ENCODE measurements at places on chromosomes 3 and 15. TPM values are rescaled to one million over a fixed set of nuclear protein-coding genes. Genes with fewer than 3 reads are reported as not detected.
A peak's percentile ranks its signal among the peaks of the same experiment; 100 is the strongest.

- no peaks in the 10 kb centered on the region for H3K27me3 ChIP-seq
- no peaks in the 10 kb centered on the region for H3K4me1 ChIP-seq
- H3K27ac ChIP-seq: no peak overlapping the region
- H3K4me3 ChIP-seq: no peak overlapping the region
- DNase-seq: no peak
Measured at GRCh38 chr3:152505926-152506325, 237.2 kb downstream of the MBNL1 start.

DNA sequence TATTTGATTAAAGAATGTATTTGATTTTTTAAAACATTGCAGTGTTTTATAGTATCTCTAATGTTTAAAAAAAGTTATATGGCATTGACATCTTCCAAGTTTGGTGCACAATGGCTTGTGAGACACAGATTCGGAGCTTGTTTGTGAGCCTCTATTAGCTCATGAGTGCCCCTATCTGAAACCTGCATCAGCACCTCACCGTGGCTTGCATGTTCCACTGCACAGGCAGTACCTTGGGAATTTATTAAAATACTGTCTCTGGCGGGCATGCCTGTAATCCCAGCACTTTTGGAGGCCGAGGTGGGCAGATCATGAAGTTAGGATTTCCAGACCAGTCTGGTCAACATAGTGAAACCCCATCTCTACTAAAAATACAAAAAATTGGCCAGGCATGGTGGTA, 6.8 kb upstream of the RTP2 start:
- no peaks in the 10 kb centered on the region for H3K4me1 ChIP-seq
- H3K27me3 ChIP-seq: no peaks in the 10 kb centered on the region
- DNase-seq: no peak

GRCh38 chr3:58556001-58556400, 19.0 kb upstream of the ACOX2 start:
- no peaks in the 10 kb centered on the region for H3K27me3 ChIP-seq
- peaks cover 3% of the 10 kb centered on the region for H3K36me3 ChIP-seq
- DNase-seq: no peak
- no peak overlapping the region for H3K27ac ChIP-seq
- H3K4me3 ChIP-seq: no peak overlapping the region
- H3K4me1 ChIP-seq: peaks cover 18% of the 10 kb centered on the region

- H3K27ac ChIP-seq: no peak overlapping the region
- H3K4me1 ChIP-seq: no peaks in the 10 kb centered on the region
- H3K27me3 ChIP-seq: peaks cover 24% of the 10 kb centered on the region
- DNase-seq: no peak
Measured at GRCh38 chr15:26841941-26842340, 24.9 kb upstream of the GABRA5 start.

The PLSCR2 gene
- total RNA-seq: 0.31 TPM

DNA sequence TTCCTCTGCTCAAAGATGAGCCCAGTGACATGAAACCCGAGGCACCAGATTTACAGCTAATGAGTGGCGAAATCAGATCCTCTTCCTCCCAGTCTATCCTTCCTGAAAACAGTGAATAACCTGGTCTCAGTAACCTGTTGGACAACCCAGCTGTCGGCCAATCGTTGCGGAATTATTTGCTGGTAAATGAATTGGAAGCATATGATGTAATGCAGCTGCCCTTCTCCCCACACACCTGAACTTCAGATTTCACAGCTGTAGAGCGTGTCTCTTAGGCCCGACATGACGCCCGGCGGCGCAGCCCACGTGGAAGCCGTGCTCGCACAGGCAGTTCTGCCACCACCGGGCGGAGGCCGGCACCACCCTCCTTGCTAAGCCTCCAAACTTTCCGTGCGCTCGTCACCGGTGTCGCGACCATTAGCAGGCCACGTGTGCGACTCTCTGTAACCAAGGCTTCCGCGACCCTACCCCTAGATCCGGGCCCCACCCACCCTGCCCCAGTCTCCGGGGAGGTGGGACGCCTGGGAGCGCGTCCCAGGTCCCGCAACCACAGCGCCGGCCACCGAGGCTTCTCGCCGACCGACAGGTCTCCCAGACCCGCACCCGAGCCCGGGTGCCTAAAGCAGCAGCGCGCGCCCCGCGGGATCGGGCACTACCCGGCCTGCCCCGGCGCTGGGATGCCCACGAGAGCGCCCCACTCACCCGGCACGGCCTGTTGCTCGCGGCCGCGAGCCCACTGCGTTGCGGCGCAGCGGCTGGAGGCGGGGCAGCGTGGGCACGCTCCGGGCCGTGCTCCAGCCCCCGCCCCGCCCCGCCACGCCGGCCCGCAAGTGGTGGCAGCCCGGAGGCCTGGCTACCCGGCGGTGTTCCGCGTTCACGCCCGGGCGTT, at the start of gene RIOX2:
Gene RIOX2, minus strand, starts transcription at position 753 of the 889 bp plus-strand sequence. CDS start 4,838 bp downstream, outside the sequence.
- H3K27ac ChIP-seq: peak within 1 kb of the TSS; percentile 85
- H3K36me3 ChIP-seq: peaks cover 2% of the 10 kb centered on the region
- H3K4me1 ChIP-seq: peaks cover 17% of the 10 kb centered on the region
- H3K4me3 ChIP-seq: peak within 1 kb of the TSS; percentile 73
- H3K27me3 ChIP-seq: peaks cover 10% of the 10 kb centered on the region

The ISL2 gene
- 1.2 TPM for total RNA-seq

- no peaks in the 10 kb centered on the region for H3K36me3 ChIP-seq
- H3K4me3 ChIP-seq: no peak overlapping the region
- peaks cover 15% of the 10 kb centered on the region for H3K4me1 ChIP-seq
- no peak overlapping the region for H3K27ac ChIP-seq
- DNase-seq: no peak
Measured at GRCh38 chr3:110495201-110495927, 576.3 kb upstream of the NECTIN3 start.

The IL12A gene
- not detected for total RNA-seq

DNA sequence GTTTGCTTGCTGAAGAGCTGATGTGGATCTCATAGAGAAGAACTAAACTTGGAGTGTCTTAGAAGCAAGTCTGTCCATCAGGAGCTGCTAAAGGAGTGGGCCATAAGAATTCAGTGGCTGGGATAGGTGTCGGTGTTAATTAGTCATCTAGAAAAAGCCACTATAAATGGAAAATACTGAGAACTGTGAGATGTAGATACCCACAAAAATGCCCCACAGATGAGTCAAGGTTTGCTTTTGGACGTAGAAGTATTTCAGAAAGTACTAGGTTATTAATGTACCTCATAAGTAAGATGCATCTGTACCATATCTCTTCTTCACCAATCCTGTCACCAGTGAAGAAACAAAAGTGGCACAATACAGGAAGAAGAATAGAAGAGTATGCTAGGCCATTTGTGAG, 530.9 kb upstream of the TGFBR2 start:
- H3K4me1 ChIP-seq: peaks cover 38% of the 10 kb centered on the region
- no peak overlapping the region for H3K4me3 ChIP-seq
- H3K27me3 ChIP-seq: no peaks in the 10 kb centered on the region
- no peak for DNase-seq
- H3K36me3 ChIP-seq: peaks cover 19% of the 10 kb centered on the region
- H3K27ac ChIP-seq: peak overlapping the region; percentile 76

- H3K36me3 ChIP-seq: peaks cover 3% of the 10 kb centered on the region
- no peak for DNase-seq
- no peaks in the 10 kb centered on the region for H3K27me3 ChIP-seq
Measured at GRCh38 chr3:152719264-152719663, 115.7 kb upstream of the P2RY1 start.

- peak overlapping the region; percentile 2 for H3K27ac ChIP-seq
- no peak for DNase-seq
- no peak overlapping the region for H3K4me3 ChIP-seq
Measured at GRCh38 chr3:2993736-2994135, 116.4 kb downstream of the IL5RA start.

GRCh38 chr3:172119266-172119969, 80.0 kb downstream of the FNDC3B start:
- peaks cover 23% of the 10 kb centered on the region for H3K36me3 ChIP-seq
- no peaks in the 10 kb centered on the region for H3K27me3 ChIP-seq
- H3K27ac ChIP-seq: peak overlapping the region; percentile 13
- peaks cover 7% of the 10 kb centered on the region for H3K4me1 ChIP-seq

GRCh38 chr15:79261836-79262235, 20.7 kb upstream of the ANKRD34C start:
- DNase-seq: no peak
- no peak overlapping the region for H3K27ac ChIP-seq
- no peaks in the 10 kb centered on the region for H3K4me1 ChIP-seq
- H3K4me3 ChIP-seq: no peak overlapping the region
- H3K36me3 ChIP-seq: no peaks in the 10 kb centered on the region
- H3K27me3 ChIP-seq: peaks cover 31% of the 10 kb centered on the region

DNA sequence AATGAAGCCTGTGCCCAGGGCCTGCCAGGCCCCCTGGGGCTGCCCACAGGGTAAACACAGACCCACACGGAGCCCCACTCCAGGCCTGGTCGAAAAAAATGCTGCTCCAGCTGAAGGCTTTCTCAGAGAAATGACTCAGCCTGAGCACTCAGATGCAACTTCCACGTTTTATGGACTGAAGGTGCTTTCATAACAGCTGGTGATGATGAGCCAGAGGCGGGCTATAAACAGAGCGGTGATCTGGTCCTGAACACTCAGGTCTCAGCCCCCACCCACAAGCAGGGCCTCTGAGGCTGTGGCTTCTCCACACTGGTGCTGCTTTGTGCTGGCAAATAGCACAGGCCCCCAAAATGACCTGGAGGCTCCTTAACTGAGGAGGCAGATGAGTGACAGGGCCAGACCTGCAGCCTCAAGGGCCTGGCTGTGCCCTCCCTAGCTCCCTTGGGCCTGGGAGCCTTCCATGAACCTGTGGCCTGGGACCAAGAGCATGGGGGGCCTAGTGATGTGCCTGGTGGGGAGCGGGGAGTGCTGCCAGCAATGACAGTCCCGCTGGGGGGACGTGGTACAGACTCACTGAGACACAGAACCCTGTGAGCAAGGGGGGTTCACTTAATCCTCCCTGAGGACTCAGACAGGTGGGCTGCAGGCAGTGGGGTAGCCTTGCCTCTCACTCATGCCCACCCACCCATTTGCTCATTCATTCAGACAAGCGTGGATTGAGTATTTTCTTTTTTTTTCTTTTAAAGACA, 23.0 kb upstream of the FURIN start:
- peaks cover 5% of the 10 kb centered on the region for H3K4me1 ChIP-seq
- H3K36me3 ChIP-seq: no peaks in the 10 kb centered on the region
- no peak for DNase-seq
- no peak overlapping the region for H3K27ac ChIP-seq

- DNase-seq: no peak
- no peak overlapping the region for H3K27ac ChIP-seq
- no peak overlapping the region for H3K4me3 ChIP-seq
- no peaks in the 10 kb centered on the region for H3K27me3 ChIP-seq
- peaks cover 22% of the 10 kb centered on the region for H3K36me3 ChIP-seq
- peaks cover 4% of the 10 kb centered on the region for H3K4me1 ChIP-seq
Measured at GRCh38 chr3:120072867-120073525, 21.3 kb downstream of the GSK3B start.

DNA sequence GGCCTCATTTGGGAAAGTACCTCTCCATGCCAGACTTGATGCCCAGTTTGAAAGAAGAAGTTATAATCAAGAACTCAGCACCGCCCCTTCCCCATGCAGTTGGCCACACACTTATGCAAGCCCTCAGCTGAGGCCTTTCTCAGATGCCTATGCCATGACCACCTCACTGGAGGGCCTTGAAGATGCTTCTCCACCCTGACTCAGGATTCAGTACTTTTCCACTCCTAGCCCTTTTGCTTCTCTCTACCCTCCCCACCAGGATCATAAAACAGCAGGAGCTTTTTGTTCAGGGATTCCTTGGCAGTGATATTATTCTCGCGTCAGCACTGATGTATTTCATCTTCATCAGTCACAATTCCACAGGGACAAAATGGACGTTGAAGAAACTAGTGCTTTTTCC, 313.5 kb downstream of the PYDC2 start:
- no peaks in the 10 kb centered on the region for H3K36me3 ChIP-seq
- H3K4me3 ChIP-seq: no peak overlapping the region
- H3K27ac ChIP-seq: no peak overlapping the region
- H3K4me1 ChIP-seq: no peaks in the 10 kb centered on the region
- no peaks in the 10 kb centered on the region for H3K27me3 ChIP-seq

- no peak overlapping the region for H3K4me3 ChIP-seq
- H3K27ac ChIP-seq: no peak overlapping the region
- no peaks in the 10 kb centered on the region for H3K36me3 ChIP-seq
- no peaks in the 10 kb centered on the region for H3K27me3 ChIP-seq
- H3K4me1 ChIP-seq: no peaks in the 10 kb centered on the region
Measured at GRCh38 chr3:174270841-174271240, 588.3 kb upstream of the NAALADL2 start.

All from mesothelial cell of epicardium (in vitro differentiated cells).